ENCODE measurements at places on chromosomes 7 and 10.

GRCh38 chr7:43294080-43294630 lies 181.7 kb downstream of the HECW1 start:
- DNase-seq: no peak

GRCh38 chr7:126210707-126211106 lies 1042.0 kb downstream of the GRM8 start:
- DNase-seq: no peak

GRCh38 chr7:74181821-74182220 lies 7.7 kb downstream of the EIF4H start:
- no peak for DNase-seq

DNA sequence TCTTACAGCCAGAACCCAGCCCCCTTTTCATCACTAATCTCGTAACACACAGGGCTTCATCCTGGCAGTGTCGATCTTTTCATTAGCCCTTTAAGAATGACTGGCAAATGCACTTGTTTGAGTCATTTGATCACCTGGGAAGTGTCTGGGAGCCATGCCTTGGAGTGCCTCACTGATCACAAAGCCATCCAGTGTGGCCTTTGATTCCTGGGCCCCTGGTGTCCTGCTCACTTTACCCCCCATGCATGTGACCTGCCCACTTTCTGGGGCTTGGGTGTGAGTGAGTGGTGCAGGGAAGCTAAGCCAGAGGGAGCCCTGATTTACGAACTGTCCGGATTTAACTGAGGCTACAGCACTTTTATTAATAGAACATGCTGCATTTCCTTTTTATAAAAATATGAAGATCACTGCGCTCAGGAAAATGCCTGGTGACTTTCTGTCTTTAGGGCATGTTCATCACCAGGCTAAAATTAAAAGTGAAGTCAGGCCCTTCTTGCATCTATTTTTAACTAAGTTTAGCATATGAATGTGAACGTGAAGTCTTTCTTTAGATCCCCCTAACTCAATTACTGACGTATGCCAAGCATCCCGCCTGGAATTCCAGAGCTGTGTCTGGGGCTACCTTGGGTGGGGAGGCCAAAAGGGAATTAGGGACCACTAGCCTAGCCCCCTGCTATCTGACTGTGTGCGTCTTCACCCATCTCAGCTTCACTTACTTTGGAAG lies 23.6 kb downstream of the RBM20 start:
- no peak for DNase-seq

DNA sequence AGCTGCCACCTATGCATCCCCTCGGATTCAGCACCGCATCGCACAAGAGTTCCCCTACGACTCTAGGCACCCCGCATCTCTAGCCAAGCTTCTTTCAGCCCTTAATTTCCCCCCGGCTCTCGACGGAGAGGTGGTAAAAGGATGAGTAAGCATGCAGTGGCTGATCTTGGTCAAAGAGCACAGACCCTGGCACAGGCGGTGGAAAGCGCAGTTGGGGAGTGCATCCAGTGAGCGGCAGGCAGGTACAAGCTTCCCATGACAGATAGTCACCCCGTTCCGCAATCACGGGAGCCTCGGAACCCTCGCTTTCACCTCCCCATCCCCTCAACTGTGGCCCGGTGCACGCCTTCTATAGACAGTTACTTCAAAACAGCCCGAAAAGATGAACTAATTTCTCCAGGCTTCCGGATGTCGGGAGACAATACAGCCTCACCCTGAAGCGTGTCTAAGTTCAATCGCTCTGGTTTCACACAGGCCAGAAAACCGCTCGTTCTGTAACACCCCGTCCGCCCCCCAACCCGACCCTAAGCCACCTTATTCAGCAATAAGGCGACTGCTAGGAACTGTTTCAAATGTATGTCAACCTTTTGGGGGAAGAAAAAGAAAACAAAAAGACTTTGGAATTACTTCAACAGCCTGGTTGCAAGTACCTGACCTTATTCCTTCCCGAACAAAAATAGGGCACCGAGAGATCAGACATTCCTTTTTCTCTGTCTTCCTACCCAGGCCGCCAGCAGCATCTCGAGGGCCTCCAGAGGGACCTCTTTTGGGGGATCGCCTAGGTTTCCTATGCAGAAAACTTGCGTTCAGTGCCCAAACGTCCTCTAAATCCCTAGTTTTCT lies 1.4 kb downstream of the RHEB start:
- peak; percentile 36 for DNase-seq

DNA sequence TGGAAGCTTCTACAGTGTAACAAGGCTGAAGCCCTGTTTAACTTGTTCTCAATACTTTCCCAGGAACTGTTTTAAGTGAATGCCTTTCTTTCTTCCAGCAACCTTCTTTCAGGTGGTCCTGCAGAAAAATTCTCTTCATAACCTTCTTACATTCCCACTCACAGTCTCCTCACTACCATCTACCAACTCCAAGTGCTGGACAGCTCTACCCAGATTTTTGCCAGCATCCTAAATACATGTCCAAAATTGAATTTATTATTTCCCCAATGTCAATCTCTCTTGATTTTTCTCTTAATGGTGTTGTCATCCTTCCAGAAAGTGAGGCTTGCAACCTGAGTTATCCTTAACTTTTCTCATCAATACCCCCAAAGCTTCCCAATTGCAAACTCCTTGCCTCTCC lies 48.2 kb downstream of the CFAP70 start:
- DNase-seq: no peak

GRCh38 chr7:41466760-41467384 lies 236.0 kb downstream of the INHBA start:
- no peak for DNase-seq

- no peak for DNase-seq
These were observed 17.1 kb downstream of the IQCE start for GRCh38 chr7:2575733-2576340.

GRCh38 chr7:46764100-46764936 lies 817.6 kb downstream of the TNS3 start:
- DNase-seq: peak; percentile 98

GRCh38 chr7:116670409-116671015 lies 1.5 kb upstream of the MET start:
- no peak for DNase-seq

GRCh38 chr7:158734861-158735260 lies 30.3 kb upstream of the NCAPG2 start:
- DNase-seq: no peak

Measured in SK-MEL-5 (cell line).